ENCODE measurements at places on chromosomes 5 and 9.
A peak's percentile ranks its signal among the peaks of the same experiment; 100 is the strongest.

DNA sequence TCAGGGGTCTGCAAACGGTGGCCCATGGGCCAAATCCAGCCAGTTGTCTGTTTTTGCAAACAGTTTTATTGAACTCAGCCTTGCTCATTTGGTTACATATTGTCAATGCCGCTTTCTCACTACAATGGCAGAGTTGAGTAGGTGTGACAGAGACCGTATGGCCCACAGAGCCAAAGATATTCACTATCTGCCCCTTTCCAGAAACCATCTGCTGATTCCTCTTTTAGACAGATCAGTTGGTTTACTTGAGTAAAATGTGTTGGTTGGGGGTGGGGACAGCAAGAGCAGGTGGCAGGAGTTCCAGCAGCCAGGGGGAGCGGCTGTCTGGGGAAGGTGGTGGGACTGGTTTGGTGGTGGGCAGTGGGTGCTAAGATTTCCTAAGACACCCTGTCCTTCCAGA lies 54.8 kb downstream of the COL27A1 start:
- DNase-seq, result no peak

GRCh38 chr9:129584136-129584535 lies 36.8 kb downstream of the C9orf50 start:
- DNase-seq, result peak; percentile 72

DNA sequence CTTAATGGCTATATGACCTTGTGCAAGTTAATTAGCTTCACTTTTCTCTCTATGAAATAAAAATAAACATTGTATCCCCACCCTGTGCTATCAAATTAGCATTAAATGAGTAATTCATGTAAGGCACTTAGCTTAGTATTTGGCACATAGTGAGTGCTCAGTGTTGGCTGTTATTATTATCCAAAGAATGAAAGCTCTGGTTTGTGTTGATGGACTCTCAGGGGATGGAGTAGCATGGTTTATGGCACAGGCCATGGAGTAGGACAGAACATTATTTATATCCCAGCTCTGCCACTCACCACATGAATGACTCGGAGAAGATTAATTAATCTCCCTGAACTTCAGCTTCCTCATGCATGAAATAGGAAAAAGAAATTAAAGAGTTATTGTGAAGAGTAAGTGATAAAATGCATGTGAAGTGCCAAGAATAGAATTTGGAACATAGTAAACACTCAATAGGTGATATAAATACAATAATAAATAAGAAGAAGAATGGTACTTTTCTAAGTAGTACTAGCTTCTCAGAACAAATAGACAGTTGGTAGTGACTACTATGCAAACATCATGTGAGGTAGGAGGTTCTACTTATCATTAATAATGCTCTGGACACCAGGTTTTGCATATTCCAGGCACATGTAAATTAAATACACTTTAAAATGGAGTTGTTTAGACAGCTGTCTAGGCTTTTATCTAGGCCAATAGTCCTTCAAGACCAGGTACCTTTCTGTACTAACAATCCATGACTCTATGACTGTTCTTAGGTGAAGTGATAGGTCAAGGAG lies 146.4 kb downstream of the GRIA1 start:
- DNase-seq, result no peak

- DNase-seq, result no peak
These were observed 6.8 kb downstream of the TMEM250 start for GRCh38 chr9:136111910-136112309.

DNA sequence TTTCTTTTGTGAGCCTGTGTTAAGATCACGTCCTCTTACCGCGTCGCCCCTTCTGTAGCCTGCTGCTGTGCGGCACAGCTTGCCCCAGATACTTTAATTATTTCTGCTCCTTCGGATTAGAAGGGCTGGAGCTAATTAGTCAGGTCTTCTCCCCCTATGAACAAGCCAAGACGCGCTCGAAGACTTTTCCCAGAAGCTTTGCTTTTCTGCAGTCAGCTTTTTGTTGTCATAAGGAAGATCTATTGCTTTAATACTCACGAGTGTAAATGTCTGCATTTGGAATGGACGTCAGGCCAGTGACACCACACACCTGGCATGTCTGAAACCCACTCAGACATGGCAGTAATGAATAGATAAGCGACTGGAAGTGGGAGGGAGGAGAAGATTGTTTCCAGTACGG lies 37.0 kb downstream of the PRUNE2 start:
- no peak for DNase-seq

- no peak for DNase-seq
These were observed 14.7 kb downstream of the PBX3 start for GRCh38 chr9:125761676-125762450.

GRCh38 chr5:126852841-126853271 lies 75.9 kb downstream of the LMNB1 start:
- no peak for DNase-seq

- no peak for DNase-seq
These were observed 126.4 kb upstream of the CXCL14 start for GRCh38 chr5:135705141-135705631.

GRCh38 chr9:120610975-120611689 lies 31.2 kb upstream of the CDK5RAP2 start:
- no peak for DNase-seq

GRCh38 chr5:4758550-4758949 lies 381.6 kb upstream of the ADAMTS16 start:
- DNase-seq, result no peak

GRCh38 chr5:137105351-137106035 lies 393.6 kb downstream of the SPOCK1 start:
- no peak for DNase-seq

DNA sequence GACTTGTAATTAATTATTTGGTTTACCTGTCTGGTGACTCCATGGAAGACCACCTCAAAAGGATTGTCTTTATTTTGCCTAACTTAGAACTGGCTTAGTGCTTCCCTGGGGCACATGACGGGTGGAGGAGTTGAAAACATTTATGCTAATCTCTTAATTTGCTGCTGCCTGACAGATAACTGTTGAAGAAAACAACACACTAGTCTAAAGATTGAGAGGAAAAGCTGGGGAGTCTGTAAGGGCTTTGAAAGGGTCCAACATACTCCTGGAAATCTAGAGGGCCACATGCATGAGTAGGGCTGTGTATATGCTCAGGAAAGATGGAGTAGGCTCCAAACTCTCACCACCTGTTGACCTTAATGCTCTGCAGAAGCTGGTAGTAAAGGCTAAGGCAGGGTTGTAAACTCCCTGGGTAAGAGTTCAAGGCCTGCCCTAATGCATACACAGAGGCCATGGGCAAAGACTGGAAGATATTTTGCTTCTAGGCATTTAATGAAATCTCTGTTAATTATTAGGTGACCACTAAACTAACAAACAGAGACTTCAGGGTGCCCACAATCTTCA lies 40.7 kb downstream of the NR3C1 start:
- no peak for DNase-seq

DNA sequence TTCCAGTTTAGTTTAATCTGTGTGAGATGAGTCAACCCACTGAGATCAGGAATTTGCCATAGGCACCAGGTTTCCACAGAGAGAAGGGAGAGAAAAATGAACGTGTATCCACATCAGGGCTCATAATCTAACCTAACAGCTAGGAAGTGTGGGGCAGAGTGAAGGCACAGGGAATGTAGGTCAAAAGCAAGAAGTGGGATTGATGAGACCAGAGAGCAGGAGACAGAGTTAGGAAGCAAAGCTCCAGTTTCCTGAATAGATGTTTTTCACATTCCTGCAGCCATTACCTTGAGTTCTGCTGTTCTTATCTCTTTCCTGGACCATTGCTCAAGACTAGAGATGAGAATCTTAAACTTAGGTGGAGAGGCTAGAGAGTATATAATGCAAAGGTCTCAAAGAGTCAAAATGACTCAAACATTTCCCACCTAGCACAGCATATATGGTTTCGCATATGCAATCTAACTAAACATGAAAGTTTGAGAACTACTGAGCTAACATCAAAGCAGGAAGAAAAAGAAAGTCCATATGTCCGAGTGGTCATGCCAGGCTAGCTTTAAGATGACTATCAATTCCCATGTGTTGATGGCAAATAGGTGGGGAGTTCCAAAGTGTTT lies 41.1 kb upstream of the GNAQ start:
- no peak for DNase-seq

GRCh38 chr5:173831196-173831914 lies 56.8 kb upstream of the CPEB4 start:
- no peak for DNase-seq

DNA sequence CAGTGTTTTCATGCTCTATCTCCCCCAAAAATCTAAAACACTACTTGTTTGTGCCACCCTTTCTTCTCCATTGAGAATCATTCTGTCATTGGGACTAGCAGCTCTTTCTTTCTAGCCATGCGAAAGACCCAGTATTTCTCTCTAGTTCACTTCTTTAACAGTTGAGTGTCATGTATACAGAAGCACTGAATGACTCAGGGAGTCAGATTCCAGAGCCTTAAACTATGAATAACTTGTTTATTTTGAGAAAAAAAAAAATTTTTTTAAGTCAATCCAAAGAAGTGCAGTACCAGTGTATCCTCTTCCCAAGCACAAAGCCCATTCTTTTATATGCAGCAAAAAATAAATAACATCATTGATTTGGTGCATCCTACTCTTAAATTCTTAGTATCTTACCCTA lies 415.4 kb upstream of the GRAMD2B start:
- no peak for DNase-seq

DNA sequence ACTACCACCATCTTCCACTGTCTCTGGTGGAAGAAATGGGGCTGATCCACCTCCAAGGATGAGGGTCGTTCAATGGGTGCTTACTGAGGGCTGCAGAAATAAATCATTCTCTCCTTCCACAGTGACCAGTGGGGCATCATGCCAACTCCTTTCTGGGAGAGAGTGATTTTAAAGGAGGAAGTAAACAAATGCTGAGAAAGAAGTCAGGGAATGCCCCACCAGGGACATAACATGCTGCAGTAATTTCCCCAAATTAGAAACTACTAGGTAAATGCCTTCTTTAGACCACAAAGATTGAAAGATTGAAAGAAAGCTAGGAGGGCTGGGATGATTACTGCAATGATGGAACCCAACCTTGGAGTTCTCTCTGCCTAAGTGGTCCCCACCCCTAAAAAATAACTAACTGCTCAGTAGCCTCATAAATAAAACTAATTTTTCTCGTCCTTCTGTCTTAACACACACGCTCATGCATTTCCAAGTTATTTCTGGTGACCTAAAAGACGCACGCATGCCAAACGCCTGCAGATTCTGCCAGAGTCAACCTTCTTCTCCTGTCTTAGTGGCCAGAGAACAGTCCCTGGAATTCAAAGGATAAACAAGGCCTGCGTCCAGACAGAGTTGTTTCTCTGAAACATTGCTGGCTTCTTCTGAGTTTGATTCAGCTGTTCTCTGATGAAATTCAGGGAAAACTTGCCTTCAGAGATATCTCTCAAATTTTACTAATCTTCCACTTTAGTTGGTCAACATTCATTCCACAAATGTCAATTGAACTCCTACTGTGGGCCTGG lies 250.0 kb downstream of the NR3C1 start:
- no peak for DNase-seq

DNA sequence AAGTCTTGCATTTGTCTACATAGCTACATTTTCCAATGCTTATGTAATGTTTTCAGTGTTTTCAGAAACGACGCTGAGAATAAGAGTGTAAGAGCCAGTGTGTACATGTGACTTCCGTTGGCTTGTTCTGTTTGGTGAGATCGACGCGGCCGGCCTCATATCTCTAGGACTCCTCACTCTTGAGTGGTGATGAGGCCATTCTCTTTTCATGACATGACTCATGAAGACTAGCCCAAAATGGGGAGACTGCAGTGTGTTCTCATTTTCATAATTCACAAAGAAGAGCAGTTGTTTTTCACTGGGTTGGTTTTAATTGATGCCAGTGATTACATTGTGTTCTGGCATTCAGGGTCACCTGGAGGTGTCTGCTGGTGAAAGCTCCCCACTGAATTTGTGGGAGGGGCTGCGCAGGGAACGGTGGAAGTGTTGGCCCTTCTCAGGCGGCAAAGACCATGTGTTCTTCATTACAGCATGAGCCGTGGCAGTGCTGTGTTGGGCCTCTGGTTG lies 131.5 kb upstream of the OTULINL start:
- DNase-seq, result no peak

DNA sequence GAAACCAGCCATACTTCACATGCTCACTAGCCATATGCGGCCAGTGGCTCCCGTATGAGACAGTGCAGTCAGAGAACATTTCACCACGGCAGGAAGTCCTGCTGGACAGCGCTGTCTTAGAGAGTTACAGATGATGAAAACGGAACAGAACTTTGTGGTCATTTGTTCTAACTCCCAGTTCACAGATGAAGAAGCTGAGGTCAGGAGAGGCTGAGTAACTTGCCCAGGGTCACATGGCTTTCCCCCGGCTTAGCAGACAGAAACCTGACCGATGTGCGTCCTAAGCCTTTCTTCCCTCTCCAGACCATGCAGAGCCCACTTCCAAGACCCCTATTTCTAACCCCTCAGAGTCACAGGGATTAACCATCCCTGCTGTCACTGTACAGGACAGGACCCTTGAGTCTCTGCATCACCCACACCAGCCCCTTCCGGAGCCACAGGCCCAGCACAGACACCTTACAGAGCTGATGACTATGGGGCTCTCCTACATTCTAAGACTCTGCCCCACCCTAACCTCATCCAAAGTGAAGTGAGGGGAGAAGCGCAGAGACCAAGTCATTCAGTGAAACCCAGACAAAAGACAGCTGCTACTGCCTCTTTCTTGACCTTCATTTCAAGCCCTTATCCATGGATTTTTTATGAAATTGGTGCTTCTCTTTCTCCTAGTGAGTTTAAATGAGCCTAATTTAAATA lies 86.9 kb downstream of the PTPN3 start:
- DNase-seq, result no peak

DNA sequence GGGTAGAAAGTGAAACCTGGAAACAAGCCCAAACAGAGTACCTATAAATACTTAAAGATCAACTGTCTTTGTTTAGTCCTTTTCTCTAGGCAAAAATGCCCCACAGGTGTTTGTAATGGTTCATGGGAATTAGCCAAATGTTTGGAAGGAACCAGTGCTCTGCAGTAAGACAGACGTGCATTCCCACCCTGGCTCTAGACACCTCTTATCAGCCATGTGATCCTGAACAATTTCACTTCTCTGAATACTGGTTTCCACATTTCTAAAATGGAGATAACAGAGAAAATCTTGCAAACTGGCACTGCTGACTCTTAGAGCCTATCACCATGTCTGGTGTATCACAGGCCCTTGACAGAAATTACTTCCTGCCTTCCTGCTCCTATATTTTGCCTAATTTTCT lies 30.0 kb downstream of the GLIS3 start:
- DNase-seq, result no peak

- DNase-seq, result no peak
These were observed 81.6 kb downstream of the DAP start for GRCh38 chr5:10679336-10679988.

- no peak for DNase-seq
These were observed 8.9 kb downstream of the MTX3 start for GRCh38 chr5:79982136-79982535.
